ENCODE measurements at places on chromosomes 7 and 10. TPM values are rescaled to one million over a fixed set of nuclear protein-coding genes. Genes with fewer than 3 reads are reported as not detected.

The SLC13A1 gene
- total RNA-seq: not detected

The EBLN1 gene
- not detected for total RNA-seq

The SFMBT2 gene
- 20.4 TPM for total RNA-seq

The ACTL6B gene
- not detected for total RNA-seq

The RNF32 gene
- total RNA-seq: 1.3 TPM

The CTAGE4 gene
- 4.2 TPM for total RNA-seq

All from activated T-helper 17 cell treated with anti-CD3 and anti-CD28 coated beads, Interleukin-2, amount 50 U/mL, for 72 hours (primary cell).